GM19239 (cell line): ENCODE measurements at places on chromosomes 2 and 18.
A peak's percentile ranks its signal among the peaks of the same experiment; 100 is the strongest.

DNA sequence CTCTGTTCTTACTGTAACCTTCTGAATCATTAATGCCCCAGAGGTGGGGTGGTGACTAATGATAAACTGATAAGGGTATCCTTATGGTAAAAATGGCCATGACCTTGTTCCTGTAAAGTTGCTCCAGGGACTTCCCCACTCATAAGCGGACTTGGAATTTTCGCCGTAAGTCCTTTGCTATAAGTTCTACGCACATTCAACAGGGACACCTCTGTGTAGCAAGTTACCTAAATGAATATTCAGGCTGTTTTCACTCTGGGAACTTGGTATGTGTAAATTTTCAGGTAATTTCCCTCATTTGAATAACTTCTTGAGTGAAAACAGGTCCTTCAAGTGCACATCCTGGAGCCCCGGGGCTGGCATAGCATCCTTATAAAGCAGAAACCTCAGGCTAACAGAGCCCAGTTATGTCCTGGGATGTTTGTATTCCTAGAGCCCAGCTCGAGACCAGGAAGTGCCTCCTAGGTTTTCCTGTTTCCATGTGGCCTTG lies 9.4 kb upstream of the AGFG1 start:
- no peak for DNase-seq

GRCh38 chr2:230356084-230356483 lies 29.1 kb downstream of the SP140L start:
- no peak for DNase-seq

DNA sequence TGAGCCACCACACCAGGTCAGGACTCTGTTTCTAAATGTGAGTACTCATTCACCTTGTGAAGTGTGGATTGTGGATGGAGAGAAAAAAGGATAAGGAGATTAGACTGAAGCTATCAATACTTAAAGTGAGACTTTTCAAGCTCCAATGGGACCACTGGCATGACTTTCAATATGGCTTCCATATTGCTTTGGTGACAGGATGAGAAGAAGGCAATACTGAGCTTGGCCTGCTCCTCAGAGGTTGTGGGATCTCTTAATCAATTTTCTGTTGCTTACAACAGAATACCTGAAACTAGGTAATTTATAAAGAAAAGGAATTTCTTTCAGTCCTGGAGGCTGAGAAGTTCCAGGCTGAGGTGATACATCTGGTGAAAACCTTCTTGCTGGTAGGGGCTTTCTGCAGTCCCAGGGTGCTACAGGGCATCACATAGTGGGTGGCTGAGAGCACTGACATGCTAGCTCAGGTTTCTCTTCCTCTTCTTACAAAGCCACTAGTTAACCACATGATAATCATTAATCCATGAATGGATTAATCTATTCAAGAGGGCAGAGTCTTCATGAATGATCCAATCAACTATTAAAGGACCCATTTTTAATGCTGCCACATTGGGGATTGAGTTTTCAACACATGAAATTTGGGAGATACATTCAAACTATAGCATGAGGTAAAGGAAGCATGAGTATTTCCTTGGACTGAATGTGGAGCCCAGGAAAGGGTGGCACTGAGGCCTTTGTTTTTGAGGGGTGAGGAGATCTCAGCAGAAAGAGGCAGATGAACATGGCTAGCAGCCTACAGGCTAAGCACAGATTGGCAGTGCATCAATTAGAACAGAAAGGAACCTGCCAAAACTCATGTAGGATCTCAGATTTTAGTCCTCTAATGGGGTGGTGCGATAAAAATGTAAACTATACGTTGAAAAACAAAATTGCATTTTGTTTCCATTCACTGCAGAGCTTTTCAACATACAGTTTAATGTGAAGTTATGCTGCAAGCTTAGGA lies 274.5 kb downstream of the PIK3C3 start:
- DNase-seq = peak; percentile 2

DNA sequence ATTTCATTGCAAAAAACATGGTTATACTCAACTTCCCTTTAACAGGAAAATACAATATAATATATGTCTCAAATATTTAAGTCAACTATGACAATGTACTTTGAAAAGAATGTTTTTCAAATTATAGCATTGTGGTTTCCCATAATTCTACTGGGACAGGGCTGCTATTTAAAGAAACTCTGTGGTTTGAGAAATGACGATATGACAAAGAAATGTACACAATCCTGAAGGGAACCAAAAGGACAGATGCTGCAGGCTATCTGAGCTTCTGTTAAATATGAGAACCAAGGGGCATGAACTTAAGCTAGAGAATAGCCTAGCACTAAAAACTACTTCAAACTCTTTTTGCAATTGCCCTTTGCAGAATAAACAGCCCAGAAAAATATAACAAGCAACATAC lies 415.9 kb downstream of the GRB14 start:
- DNase-seq = no peak
